Activated T-helper 1 cell treated with anti-CD3 and anti-CD28 coated beads, Interleukin-12 subunit alpha, Interleukin-12 subunit beta, Interleukin-2, Interleukin-4 antibody, amounts not matched to agents 30 ng/mL and 10 ng/mL and 1 ng/mL, durations not matched to agents 14 hours and 24 hours and 36 hours (primary cell): ENCODE measurements at places on chromosomes 3 and 15.

GRCh38 chr15:75233504-75234190 lies 24.5 kb upstream of the GOLGA6C start:
- no peak for DNase-seq

DNA sequence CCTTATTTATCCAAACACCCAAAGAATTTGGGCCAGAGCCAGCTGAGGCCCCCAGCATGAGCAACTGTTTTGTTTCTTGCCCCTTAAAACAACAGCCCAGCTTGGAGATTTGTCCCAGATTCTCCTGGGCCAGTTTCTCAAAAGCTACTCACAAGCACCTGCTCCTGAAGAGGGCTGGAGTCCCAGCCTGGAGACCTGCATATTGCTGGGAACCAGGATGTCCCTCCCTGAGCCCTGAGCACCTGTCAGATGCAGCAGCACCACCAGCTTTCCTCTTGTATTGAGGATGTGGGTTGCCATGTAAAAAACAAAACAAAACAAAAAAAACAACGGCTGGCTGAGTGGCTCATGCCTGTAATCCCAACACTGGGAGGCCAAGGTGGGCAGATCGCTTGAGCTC lies 7.0 kb upstream of the RFT1 start:
- no peak for DNase-seq

- no peak for DNase-seq
Observed at GRCh38 chr3:60325610-60326170, 925.6 kb downstream of the FHIT start.

GRCh38 chr3:72754582-72754981 lies 93.7 kb downstream of the SHQ1 start:
- DNase-seq, result no peak

DNA sequence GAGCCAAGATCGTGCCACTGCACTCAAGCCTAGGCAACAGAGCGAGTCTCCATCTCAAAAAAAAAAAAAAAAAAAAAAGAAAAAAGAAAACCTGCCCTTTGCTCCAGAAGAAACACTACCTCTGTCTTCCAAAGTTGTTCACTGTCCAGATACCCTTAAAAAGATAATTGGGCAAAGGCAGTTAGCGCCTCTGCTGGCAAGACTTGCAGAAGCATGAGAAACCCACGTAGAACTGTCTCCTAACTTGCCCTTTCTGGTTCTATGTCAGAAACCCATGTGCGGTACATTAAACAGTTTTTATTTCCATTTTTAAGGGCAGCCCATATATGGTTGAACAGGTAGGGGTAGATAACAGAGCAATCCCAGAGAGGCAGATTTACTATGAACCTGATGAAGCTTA lies 1026.4 kb downstream of the ROBO2 start:
- DNase-seq, result no peak

DNA sequence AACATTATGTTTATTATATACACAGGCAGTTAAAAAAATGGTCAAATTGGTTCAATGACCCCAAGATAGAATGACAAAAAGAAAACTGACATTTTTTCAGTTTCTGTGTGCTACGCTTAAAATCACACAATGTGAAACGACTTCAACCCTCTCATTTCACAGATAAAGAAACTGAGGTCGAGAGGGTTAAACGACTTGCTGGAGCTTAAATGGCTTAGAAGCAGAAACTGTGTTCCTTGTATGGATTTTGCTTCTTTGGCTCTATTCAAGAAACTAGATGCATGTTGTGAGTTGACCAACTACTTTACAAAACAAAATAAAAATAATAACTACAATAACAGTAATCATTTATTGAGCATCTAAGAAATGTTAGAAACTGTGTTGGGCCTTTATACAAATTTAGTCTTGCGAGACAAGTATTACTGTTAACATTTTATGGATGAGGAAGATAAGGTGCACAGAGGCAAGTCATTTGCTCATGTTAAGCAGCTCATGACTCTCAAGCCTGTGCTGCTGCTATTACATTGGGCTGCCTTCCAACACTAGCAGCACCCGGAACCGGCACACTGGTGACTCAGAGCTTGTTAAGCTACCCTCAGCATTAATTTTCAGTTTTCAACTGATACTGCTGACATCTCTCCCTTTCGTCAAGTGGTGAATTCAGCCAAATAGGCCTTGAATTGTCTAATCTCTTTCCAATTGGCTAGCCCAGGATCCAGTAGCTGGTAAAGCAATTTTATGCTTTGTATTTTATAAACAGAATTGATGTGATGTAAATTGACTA lies 487.6 kb downstream of the NAALADL2 start:
- no peak for DNase-seq

DNA sequence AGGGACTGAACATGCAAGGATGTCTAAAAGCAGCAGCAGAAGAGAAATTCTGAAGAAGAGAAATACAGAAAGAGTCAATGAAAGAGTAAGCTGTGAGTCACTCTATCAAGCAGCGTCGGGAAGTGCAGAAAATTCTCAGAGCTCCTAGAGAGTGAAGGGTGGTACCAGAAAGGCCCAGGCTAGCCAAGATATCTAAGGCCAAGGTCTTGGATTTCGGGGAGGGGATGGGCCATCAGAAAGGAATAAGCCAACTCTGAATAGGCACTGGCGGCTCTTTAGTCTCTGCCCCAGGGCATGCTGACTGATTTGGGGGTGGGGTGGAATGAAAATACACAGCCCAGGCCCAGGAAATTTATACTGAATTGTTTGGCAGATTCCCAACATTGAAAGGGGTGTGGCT lies 70.8 kb downstream of the GPR156 start:
- DNase-seq, result no peak

DNA sequence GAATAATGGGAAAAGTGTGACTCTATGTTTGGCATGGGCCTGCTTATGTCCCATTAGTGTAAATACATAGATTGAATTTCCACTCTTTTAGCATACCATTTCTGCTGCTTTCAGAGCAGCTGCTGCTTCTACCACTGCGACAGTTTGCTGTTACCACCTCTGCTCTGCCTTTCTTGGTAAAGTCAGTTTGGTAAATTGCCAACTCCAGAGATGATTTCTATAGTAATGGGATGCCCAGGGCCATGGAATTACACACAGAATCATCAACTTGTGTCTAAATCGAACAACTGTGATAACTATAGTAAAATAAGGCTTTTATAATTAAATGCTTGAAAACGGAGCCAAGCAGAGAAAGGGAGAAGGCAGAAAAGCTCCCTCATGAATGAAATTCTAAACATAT lies 168.4 kb upstream of the VEPH1 start:
- no peak for DNase-seq

- DNase-seq, result peak; percentile 20
Observed at GRCh38 chr15:58066042-58066867, 744 bp upstream of the ALDH1A2 start.

GRCh38 chr3:53554559-53555067 lies 60.2 kb downstream of the CACNA1D start:
- DNase-seq, result no peak

DNA sequence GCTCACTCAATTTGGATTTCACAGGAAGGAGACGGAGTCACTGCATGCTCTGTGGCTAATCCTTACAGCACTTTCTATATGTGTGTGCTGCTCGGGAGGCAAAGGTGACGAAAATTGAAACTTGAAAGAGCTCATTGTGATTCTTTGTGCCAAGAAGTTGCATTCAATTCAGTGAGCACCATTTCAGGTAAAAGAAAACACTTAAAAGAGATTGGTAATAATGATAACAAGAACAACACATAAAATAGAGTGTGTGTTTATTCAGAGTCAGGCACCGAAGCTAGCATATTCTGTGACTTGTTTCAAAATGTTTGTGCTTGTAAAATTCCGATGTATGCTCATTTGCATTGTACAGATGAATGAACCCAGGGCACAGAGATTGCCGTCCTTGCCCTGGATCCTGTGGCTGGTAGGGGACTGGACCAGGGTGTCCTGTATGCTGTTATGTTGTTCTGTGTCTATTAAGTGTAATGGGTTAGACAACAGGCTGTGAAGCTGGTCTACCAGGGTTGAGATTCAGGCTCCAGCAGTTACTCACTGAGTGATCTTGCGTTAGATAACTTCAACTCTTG lies 193.3 kb upstream of the PROK2 start:
- DNase-seq, result peak; percentile 14

- no peak for DNase-seq
Observed at GRCh38 chr3:185521349-185522138, 22.7 kb upstream of the TMEM41A start.

DNA sequence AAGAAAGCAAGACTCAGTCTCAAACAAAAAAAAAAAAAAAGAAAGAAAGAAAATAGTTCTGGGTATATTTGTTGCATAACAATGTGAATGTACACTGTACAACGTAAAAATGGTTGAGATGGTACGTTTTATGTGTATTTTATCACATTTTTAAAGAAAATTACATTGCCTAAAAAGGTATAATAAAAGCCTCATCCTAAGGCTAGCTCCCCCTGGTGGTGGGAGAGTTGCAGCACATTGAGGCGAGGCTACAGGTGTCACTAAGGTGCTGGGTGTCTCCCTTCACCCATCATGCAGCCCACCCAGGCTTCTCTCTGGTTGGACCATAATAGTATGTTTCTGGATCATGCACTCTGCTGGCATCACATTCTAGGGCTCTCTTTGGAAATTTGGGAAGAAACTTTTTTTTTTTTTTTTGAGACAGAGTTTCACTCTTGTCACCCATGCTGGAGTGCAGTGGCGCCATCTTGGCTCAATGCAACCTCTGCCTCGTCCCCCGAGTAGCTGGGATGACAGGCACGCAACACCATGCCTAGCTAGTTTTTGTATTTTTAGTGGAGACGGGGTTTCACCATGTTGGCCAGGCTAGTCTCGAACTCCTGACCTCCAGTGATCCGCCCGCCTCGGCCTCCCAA lies 12.4 kb upstream of the RAB11A start:
- peak; percentile 70 for DNase-seq

- no peak for DNase-seq
Observed at GRCh38 chr3:120280566-120280965, 4.5 kb downstream of the GPR156 start.

DNA sequence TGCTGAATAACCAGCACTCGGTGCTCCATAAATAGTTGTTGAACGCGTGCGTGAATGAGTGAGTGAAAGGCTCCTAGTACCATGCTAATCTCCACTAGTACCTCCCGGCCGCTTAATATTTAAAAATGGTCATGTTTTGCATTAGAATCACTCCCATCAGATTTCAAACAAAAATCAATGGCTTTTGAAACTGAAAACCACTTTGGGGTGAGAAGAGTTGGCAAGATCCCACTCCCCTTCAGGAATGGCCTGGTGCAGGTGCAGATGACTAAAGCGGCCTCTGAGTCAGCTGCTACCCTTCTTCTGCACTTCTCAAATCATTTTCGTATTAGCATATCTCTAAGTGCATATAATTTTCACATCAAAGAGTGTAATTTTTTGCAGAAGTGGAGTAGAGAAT lies 425.3 kb upstream of the PROK2 start:
- no peak for DNase-seq

- DNase-seq, result no peak
Observed at GRCh38 chr3:127606086-127606805, 8.0 kb downstream of the MCM2 start.

DNA sequence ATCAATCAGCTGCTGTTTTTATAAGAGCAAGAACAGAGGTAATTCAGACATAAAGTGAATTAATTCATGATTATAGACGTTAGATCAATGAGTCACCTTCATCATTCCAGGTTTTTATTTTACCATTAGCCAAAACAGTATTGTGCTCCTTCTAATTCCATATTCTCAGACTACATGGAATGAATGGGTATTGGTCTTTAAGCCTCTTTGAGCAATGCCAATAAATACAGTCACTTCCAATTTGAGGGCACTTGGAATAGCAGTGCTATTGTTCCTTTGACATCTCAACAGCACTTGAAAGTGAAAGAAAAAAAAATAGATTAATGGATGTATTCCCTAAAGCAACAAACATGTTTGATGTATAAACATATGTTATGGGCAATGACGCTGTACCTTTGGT lies 830.9 kb upstream of the CFAP20DC start:
- no peak for DNase-seq

DNA sequence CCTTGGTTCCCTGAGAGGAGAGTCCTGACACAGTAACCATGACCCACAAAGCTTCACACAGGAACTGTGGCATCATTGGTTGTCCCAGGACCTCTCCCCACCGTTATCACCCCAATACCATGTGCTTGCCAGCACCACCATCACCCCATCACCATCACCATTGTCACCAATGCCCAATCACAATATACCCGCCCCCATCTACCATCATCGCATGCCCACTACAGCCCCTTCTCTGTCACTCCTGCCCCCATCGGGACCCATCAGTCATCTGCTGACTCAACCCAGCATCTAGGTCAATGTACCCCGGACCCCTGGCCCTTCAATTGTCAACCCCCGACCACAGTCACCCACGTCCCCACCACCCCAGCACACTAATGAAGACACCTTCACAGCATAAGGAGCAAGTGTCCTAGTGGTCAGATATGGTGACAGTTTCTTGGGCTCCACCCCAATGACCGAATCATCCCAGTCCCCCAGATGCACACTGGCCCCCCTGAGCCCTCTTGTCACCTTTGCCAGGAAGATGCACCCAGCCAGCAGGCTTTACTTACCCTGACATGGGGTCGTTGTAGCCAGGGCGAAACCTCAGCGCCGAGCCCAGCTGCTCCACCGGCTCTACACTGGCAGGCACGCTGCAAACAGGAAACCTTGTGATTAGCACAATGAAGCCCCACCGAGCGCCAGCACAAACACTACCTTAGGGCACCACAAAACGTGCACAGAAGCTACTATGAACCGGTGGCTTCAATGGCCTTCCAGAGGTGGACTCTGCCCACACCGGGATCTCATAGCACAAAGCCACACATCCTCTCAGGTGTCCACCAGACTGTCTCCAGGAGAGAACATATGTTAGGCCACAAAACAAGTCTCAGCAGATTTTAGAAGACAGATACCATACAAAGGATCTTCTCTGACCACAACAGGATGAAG lies 25.1 kb downstream of the SHISA5 start:
- peak; percentile 50 for DNase-seq
